H7 (cell line): ENCODE measurements at places on chromosomes 3 and 15. TPM values are rescaled to one million over a fixed set of nuclear protein-coding genes. Genes with fewer than 3 reads are reported as not detected.

TLR9 gene
- total RNA-seq, result not detected in 2 replicates

REC114 gene
- not detected in 2 replicates for total RNA-seq

ASB14 gene
- total RNA-seq, result 0.03 and 0.04 TPM in 2 replicates

GPR149 gene
- not detected in 2 replicates for total RNA-seq

DPH3 gene
- 9.7 and 15.0 TPM in 2 replicates for total RNA-seq

- DNase-seq, result no peak
Observed at GRCh38 chr3:128735287-128735686, 9.3 kb downstream of the RAB7A start.

- no peak for DNase-seq
Observed at GRCh38 chr3:189580190-189580589, 51.0 kb upstream of the TP63 start.

DNA sequence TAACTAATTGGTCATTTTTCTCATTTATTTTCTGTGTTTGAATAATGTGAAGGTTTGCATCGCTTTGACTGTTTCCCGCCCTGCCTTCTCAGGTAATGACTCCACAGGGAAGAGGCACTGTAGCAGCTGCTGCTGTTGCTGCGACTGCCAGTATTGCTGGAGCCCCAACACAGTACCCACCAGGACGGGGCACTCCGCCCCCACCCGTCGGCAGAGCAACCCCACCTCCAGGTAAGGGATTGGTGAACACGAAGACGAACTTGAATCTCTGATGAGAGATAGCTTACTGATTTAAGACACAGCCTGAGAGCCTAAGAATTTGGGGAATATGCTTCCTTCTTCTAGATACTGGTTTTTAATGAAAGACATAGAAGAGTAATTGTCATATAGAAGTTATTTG lies 22.9 kb downstream of the SNRPN start:
- no peak for DNase-seq

- DNase-seq, result no peak
Observed at GRCh38 chr15:85403745-85404144, 23.3 kb downstream of the AKAP13 start.

GRCh38 chr3:32132121-32132520 lies 25.7 kb downstream of the GPD1L start:
- DNase-seq, result no peak

GRCh38 chr15:60228619-60229018 lies 169.2 kb downstream of the ANXA2 start:
- no peak for DNase-seq

DNA sequence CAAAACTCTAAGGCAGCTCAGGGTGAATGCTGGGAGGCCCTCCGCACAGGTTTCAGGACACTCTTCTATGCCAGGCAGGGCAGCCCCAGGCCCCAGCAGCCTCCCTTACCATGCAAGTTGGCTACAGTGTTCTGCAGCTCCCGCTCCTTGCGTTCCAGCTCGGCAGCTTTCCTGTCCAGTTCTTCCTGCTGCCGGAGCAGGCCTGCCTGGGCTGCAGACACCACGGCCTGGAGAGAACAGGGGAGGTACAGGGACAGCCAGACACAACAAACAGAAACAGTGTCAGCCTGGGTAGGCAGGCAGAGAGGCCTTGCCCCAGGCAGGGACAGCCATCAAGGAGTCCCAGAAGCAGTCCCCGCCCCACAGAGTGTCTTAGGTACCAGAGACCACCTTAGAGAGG lies 9.0 kb upstream of the ULK3 start:
- DNase-seq, result no peak
